CD4-positive, alpha-beta T cell treated with Interleukin-4 for 4 hours (primary cell): ENCODE measurements at places on chromosomes 4 and X.

DNA sequence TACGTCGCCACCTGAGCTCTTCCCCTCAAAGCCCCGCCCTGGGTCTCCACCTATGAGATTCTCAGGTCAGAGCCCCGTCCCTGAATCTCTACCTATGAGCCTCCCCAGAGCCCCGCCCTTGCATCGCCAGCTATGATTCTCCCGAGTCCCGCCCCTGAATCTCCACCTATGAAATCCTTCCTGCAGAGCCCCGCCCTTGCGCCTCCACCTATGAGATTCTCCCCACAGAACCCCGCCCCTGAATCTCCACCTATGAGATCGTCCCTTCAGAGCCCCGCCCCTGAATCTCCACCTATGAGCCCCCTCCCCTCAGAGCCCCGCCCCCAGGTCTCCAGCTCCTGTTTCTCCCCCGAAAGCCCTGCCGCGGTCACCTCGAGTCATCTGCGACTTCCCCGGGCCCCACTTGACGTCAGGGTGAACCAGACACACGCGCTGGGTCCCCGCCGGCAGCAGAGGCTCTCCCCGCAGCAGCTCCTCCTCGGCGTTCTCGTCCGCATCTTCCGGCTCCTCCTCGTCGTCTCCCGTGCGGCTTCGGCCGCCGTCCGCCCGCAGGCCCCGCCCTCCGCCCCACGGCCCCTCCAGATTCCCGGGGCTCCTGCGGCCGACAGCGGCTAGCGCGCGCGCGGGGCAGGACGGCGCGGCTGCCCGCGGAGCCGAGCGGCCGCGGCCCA is 393 bp downstream of the GTPBP6 start:
- peak; percentile 98 for DNase-seq

- DNase-seq, result no peak
These were observed 796.6 kb upstream of the POU3F4 start for GRCh38 chrX:82711457-82711856.

GRCh38 chr4:89111833-89112563 is 665 bp downstream of the TIGD2 start:
- no peak for DNase-seq

DNA sequence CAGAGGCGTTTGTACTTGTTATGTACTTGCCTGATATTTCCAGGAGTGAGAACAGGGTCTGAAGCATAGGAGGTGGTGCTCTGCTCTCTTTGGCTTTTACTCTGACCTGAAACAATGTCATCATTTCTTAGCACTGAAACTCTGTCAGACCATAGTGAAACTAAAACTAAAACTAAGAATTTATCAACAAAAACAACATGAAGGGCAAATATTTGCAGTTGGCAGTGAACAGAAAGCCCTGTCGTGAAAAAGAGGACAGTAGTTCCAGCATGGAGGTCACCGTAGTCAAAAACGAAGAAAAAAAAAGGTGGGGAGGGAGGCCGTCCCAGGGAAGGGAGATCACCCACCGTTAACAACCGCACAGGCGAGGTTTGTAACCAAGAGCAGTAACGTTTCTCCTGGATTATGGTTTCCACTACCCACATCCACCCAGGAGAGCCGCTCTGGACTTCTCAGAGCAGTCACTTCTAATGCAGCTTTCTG is 97.5 kb downstream of the ANK2 start:
- no peak for DNase-seq

- DNase-seq, result no peak
These were observed 58.1 kb upstream of the MAP9 start for GRCh38 chr4:155434904-155435303.

GRCh38 chr4:137471895-137472294 is 60.4 kb downstream of the PCDH18 start:
- no peak for DNase-seq

- DNase-seq, result no peak
These were observed 2.6 kb downstream of the MSX1 start for GRCh38 chr4:4862071-4862551.

GRCh38 chr4:145297556-145297955 is 117.2 kb upstream of the OTUD4 start:
- no peak for DNase-seq

DNA sequence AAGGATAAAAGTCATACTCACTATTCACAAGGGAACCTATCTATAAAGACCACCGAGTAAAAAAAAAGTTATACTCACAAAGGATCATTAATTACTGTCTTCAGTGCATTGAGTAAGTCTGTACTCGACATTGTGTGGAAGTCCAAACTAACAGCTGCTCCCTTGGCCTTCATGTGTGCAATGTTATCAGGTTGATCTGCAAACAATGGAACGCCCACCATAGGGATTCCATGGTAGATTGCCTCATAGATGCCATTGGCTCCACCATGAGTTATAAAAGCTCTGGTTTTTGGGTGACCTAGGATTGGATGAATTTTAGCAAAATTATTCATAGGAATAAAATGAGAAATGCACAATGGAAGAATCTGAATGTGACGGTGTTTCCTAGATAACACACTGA is 10.6 kb downstream of the UGT2B4 start:
- DNase-seq, result no peak

DNA sequence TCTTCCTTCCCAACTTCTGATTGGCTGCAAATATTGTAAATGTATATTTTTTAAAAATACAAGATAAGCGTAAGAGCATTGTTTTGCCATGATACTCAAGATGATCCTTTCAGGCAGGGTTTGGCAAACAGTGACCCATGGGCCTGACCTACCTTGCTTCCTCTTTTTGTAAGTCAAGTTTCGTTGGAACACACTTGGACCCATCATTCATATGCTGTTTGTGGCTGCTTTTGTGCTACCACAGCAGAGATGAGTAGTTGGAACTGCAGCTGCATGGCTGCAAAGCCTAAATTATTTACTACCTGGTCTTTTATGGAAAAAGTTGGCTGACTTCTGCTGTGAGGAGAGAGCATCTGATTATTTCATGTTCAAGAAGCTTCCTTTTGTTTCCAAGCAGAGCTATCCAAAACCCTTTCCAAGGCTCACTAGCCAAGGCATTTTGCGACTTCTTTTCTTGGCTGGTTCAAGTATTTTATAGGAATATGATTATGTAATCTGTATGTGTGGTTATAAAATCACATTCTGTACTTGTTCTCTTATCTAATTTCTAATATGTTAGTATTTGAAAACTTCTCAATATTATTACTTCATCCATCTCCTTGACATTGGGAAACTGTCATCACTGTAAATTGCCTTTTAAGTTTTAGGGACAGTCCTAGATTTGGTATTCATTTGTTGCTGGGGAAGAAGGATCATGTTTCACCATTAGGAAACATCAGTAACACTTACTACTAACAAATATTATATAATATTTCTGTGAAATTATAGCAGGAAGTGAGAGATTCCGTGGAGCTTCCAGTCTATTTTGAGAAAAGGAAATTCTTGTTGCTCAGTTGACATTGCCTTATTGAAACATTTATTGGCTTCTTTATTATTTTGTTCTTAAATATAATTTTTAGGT is 109.2 kb downstream of the ARHGAP10 start:
- no peak for DNase-seq

GRCh38 chr4:61820136-61820535 is 620.0 kb downstream of the ADGRL3 start:
- no peak for DNase-seq

GRCh38 chrX:47313056-47313455 is 57.3 kb upstream of the ZNF157 start:
- no peak for DNase-seq

DNA sequence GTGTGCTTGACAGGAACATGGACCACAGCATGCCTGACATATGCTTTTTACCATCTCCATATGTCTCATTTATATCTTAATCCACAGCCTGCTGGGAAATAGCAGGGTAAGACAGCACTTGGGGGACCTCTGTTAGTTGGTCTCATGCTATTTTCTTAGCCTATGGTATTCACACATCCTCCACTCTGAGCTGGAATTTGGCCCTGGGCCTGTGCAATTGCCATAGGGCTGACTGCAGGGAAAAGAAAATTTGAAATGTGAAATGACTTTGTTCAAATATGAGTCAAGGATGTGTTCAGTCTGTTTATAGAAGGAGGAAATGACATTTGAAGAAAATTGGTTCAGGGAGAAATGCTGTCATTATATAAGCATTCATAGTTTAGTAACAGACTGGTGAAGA is 9.6 kb upstream of the MAP7D3 start:
- DNase-seq, result no peak

DNA sequence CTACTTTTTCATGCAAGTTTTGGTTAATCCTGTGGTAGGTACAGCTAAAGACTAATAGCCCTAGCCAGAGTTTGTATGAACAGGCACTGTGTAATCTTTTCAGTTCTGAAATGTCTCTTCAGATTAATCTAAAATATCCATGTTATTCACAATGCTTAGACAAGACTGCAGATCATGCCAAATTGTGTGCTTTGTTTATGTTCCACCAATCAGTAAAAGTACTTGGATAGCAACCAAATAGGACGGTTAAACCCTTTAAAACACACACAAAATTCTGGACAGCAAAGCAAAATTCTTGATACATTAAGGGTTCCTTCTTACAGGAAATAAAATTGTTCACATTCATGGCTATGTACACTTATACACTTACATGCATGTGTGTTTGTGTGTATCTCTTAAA is 139.1 kb downstream of the KLHL13 start:
- no peak for DNase-seq

DNA sequence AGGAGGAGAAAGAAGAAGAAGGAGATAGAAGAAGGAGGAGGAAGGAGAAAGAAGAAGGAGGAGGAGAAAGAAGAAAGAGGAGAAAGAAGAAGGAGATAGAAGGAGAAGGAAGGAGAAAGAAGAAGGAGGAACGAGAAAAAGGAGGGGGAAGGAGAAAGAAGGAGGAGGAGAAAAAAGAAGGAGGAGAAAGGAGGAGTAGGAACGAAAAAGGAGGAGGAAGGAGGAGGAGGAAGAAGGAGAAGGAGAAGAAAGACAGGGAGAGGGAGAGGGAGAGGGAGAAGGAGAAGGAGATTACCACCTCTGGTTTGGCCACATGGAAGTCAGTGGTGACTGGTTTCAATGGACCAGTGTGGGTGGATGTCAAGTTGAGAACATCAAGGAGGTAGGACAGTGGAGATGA is 50.0 kb upstream of the VEGFD start:
- no peak for DNase-seq

DNA sequence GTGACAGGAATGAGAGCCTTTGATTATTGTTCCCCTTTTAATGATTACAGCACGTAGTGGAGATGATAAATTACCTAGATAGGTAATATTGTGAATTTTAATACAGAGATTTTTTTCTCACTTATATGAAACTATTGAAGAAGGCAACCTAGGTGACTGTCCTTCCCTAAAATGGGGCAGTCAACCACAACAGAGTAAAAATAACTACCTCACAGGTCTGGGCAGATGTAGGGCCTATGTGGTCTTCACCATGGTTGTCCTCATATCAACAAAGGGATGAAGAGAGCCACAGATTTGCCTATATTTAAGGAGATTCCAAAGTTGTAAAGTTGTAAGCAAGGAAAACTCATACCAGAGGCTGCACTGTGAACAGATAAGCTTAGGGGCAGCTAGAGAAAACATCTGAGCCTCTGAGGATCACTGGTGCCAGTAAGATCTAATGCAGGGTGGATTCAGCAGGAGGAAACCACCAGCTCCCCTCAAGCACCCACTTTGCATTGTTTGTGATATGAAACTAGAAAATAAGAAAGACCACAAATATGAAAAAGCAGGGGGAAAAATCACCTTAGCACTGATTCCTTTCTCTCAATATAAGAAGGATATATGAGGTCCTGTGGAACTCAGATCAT is 547.9 kb upstream of the GALNTL6 start:
- no peak for DNase-seq

- DNase-seq, result no peak
These were observed 19.1 kb downstream of the WDR17 start for GRCh38 chr4:176084769-176085168.

GRCh38 chr4:27789773-27790172 is 929.1 kb downstream of the STIM2 start:
- DNase-seq, result no peak

DNA sequence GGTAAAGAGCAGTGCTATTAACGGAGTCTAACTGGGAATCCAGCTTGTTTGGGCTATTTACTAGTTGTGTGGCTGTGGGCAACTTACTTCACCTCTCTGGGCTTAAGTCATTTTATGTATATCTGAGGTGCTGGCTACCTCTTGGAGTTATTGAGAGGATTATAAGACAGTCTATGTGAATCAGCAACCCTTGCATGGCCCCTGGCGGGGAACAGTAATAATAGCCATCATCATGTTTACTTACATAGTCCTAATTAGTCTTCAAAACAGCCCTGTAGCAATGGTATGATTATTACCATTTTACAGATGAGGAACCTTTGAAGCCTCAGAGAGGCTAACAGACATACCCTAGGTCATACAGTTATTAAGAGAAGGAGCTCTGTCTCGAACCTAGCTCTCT is 1.5 kb downstream of the HPRT1 start:
- no peak for DNase-seq

GRCh38 chrX:34146906-34147305 is 14.8 kb upstream of the FAM47A start:
- no peak for DNase-seq

- DNase-seq, result no peak
These were observed 16.4 kb upstream of the ZNF280C start for GRCh38 chrX:130285069-130285620.

- no peak for DNase-seq
These were observed 8.9 kb downstream of the TCEANC start for GRCh38 chrX:13661735-13662288.

DNA sequence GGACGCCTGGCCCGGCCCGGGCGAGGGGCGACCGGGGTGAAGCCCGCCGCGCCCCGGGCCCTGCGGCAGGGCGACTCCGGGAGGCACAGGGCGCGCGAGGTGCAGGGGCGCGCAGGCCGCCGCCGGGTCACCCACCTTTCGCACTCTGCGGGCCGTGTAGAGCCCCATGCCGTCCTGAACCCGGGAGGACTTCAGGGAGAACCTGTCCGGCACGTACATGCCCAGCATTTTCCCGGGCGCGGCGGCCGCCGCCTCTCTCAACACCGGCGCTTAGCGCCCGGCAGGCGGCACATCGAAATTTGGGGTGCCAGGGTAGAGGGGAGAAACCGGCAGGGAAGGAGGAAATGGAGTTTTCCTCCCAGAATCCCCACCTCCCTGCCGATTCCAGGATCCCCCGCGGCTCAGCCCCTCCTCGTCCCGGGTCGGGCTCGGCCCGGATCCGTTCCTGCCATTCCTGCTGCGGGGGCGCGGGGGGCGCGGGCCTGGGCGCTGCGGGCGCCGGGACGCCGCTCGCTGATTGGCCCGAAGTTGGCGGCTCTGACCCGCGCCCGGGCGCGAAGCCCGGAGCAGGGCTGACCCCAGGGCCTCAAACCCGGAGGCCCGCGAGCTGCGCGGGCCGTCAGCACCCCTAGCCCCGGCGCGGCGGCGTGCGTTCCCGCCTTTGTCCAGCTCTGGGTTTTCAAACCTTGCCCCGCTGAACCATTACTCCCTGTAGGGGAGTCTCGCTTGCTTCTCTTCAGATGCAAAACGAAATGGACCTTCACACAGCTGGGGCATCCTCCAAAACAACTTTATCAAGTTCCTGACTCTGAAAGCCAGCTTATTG is at the start of gene PRDM5:
Gene PRDM5, minus strand, starts transcription at position 346 of the 826 bp plus-strand sequence. Its CDS starts 118 bp downstream, at position 228.
- no peak for DNase-seq

- no peak for DNase-seq
These were observed 14.4 kb downstream of the CCDC110 start for GRCh38 chr4:185457136-185457535.

- DNase-seq, result no peak
These were observed 23.2 kb upstream of the TSPAN7 start for GRCh38 chrX:38538134-38538533.

GRCh38 chrX:2497961-2498780 is 2.6 kb downstream of the DHRSX start:
- DNase-seq, result no peak

GRCh38 chr4:159823743-159824142 is 720.9 kb downstream of the RAPGEF2 start:
- no peak for DNase-seq
